ENCODE measurements at places on chromosomes 1 and 21.

DNA sequence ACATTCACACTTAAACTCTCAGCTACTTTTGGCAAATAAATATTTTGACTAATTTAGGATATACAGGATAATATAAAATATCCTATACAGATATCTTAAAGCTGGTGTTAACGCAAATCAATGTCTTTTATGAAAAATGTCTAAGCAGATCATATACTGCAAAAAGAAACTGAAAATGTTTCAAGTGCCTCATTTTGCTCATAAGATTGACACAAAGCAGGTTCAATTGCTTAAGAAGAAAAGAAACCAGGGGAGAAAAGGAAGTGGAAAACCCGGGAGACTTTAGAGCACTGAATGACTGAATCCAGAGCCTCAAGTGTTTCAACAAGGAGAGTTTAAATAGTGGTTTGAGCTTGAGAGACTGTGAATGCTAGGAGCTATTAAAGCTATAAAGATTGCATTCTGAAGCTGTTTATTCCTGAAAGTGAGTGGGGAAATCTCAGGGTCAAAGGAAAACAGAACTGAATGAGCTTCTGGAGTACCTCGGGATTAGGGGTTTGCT, 1943.0 kb downstream of the MRPL39 start:
- DNase-seq: no peak

DNA sequence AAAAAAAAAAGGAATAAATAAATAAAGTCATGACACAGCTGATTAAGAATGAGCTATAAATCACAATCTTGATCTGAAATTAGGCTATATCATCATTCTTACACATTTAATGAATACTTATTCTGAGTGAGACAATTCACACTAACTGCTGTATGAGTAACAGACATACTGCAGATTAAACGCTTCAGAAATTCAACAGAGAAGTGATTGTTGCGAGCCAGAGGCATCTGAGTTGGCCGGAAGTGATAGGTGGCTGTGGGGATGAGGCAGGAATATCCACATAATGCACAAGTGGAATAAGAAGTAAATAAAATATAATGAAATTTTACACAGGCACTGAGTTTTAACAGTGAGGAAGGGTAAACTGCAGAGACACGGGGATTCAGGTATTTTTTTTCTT, 142.4 kb downstream of the APP start:
- DNase-seq: no peak

DNA sequence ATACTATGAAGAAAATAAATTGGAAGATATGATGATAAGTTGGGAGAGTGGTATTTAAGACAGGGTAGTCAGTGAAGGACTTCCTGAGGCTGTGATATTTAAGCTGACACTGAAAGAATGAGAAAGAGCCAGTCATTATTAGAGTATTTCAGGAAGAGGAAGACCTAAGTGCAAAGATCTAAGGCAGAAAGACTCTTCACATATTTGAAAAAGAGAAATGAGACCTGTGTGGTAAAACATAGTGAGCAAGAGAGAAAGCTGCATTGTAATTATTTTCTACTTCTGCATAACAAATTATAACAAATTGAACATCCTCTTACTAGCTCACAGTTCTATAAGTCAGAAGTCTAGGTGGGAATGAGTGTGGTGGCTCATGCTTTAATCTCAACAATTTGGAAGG, 34.6 kb upstream of the DOCK7 start:
- DNase-seq: no peak

GRCh38 chr1:15330028-15330427, 79.7 kb upstream of the EFHD2 start:
- no peak for DNase-seq

DNA sequence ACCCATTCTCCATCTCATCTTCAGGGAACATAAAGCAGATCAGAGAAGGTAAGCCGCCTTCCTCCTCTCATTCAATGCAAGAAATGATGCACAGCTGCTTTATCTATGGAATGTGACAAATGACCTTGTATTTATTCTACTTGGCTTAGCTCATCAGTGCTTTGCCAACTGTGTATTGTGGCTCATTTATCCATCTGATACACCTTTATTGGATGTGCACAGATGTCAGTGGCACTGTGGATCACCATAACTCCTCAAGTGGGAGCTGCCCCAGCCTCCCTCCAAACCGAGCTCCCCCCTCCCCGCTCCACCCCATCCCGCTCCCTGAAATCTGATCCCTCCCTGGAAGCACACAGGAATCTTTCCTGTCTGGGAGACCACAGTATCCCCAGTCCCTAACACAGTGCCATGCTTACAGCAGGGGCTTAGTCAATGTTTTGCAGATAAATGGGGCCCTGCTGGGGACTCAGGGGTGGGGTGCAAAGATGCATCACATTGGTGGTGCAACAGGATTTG, 156.0 kb upstream of the RAB4A start:
- DNase-seq: no peak

Measured in right renal pelvis (tissue), 4 donors.